ENCODE measurements at places on chromosomes 4 and X.

DNA sequence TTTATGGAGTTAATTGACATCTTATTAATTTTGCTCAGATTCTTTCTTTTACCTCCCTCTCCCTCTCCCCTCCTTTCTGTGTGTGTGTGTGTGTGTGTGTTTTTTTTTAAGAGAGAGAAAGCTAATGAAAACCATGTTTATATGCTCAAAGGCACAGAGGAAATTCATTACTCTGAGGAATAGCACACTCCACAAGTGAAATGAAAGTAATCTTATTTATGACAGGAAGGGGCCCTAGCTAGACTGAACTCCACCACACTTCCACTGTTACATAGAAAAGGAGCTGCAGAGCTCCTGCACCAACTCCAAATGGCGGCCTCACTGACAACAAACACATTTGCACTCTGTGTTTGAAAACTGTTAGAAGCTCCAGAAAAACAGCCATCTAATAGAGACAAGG, 150.6 kb downstream of the RASL11B start:
- DNase-seq, result peak; percentile 5

- peak; percentile 30 for DNase-seq
These were observed 8.6 kb upstream of the ZNF157 start for GRCh38 chrX:47361538-47362511.

DNA sequence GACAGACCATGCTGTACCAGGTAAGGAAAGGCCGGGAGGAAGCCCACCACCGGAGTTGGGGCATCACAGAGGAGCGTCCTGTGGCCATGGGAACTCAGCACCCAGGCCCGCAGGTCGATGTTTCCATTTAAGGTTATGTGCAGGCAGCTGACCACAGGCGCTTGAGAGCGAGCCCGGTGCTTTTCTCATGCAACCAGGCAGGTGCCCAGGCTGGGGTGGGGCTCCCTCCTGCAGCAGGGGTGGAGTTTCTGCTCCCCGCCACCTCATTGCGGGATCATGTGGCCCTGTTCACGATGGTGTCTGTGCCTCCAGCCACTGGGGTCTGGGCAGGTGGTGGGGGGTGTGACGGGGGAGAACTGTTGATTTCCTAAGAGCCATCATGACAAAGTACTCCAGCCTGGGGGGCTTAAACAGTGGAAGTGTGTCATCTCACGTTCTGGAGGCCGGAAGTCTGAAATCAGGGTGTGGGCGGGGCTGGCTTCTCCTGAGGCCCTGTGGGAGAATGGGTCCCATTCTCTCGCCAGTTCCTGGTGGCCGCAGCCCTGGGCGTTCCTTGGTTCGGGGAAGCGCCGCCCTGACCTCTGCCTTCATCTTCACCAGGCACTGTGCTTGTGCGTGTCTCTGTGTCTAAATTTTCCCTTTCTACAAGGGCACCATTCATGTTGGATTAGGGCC, 60.9 kb downstream of the CPZ start:
- DNase-seq, result no peak

- DNase-seq, result no peak
These were observed 8.7 kb downstream of the RHOH start for GRCh38 chr4:40205259-40206198.

- no peak for DNase-seq
These were observed 20.0 kb downstream of the EMCN start for GRCh38 chr4:100497791-100498190.

DNA sequence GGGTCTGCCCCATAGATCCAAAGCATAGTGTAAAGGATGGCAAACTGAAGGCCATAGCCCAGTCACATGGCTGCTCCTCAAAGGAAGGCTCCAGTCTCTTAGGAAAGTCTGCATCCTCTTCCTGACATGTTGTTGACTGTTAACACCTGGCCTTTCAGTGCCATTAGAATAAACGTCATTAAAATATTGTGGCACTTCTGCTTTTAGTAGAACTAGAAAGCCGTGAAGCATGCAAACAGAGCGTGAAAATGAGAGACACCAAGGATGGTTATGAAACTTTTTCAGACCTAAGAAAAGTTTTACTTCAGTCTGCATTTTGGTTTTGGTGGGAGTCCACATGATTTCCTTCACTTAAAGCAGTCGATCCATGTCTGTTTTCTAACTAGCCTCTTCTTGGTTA, 41.1 kb upstream of the AFF2 start:
- DNase-seq, result no peak

GRCh38 chr4:147821555-147821954, 89.7 kb downstream of the ARHGAP10 start:
- DNase-seq, result no peak

DNA sequence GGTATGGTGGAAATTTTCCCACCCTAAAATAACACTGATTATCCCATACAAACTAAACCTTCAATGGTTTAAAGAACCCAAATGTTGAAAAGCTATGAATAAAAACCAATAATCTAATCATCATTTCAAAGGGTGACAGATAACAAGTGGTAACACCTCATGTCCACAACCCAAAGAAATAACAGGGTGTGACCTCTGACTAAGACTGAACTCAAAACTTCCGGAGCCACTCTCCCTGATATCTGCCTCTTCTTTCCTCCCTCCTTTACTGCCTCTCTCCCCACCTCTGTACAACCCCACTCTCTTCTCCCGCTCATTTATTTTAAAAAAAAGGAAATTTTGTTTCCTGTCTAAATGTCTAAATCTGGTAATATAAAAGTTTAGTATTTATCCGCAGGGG, 11.5 kb downstream of the FBXW7 start:
- DNase-seq, result no peak

GRCh38 chr4:146550161-146550560, 28.4 kb upstream of the SLC10A7 start:
- no peak for DNase-seq

DNA sequence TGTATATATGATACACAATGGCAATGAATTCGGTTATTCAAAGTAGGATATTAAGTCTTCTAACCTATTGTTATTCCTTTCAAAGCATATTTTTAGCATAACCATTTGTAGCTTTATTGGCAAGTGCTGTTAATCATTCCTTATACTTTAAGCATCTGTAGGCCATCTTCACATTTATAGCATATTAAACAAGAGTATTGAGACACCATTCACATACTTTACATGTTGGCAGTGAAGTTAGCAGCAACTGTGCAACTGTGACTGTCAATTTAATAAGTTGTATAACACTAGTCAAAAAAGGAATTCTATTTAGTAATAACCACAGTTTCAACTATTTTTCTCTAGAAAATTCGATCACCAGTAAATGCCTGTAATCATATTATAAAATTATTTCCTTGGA, 107.3 kb upstream of the MYOZ2 start:
- no peak for DNase-seq

DNA sequence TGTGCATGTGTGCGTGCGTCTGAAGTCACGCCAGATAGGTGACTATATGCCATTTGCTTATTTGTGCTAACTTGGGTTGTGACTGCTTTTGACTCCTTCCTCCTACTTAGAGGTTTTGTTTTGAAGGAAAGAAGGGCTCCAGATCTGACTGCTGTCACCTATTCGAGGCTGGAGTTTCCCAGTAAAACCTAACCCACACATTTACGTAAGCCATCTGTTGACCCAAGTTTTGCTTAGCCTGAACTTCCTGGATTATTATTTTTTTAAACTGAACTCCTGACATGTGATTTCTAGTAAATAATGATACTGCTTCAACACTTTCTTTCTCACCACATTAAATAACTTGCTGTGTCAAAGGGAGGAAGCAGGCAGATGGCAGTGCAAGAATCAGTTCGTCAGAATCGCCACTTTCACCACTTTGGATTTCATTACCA, 41.5 kb downstream of the DTHD1 start:
- DNase-seq, result peak; percentile 83

DNA sequence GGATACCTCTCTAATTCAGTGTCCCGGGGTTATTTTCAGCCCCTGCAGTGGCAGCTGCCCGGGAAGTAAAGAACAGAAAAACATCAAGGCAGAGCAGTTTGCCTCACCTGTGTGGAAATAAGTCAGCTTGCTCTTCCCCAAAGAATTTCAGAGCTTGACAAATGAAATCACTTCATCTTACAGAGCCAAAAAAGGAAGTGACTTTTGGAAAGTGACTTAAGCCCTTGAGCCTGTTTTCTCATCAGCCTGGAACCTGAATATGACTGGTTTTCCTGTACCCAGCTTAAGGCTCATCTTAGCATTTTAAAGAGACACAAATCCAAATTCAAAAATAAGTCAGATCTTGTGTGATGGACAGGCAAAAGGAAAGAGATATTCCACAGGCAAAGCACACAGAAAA, 211.6 kb downstream of the RCHY1 start:
- DNase-seq, result no peak

- no peak for DNase-seq
These were observed 8.4 kb downstream of the ATP10D start for GRCh38 chr4:47493238-47494123.

GRCh38 chrX:10111364-10112148, 45.2 kb upstream of the CLCN4 start:
- peak; percentile 84 for DNase-seq

GRCh38 chr4:26766141-26766540, 94.5 kb upstream of the STIM2 start:
- no peak for DNase-seq

DNA sequence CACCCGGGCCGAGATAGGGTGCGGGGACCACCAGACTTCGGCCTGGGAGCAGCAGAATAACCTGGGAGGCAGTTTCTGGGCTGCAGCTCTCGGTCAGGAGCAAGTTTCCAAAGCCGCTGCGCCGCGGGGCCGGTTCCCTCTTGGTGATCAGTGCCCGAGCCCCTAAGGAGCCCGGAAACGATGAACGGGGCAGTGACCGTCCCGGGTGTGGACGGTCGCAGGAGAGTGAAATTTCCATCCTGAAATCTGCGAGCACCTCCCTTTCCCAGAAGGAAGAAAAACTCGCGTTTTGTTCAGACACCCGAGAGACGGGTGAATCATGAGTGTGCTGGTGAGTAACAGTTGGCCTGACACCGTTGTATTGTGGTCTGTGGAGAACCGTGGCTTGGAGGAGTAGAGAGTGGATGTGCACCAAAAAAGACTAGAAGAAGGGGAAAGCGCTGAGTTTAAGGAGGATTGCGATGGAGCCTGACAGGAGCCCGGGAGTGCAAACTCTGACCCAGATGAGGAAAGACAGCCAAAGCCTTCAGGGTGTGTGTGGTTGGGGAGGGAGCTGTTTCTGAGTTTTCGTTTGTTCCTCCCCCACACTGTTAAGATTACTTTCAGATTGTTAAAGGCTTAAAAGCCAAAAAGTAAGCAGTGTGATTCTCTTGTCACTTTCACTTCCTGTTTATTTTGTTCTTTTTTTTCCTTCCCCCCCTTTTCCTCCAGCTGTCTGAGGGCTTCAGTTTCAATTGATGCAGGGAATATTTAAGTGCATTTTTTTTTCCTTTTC, 828 bp downstream of the MCUB start:
- DNase-seq, result peak; percentile 46

DNA sequence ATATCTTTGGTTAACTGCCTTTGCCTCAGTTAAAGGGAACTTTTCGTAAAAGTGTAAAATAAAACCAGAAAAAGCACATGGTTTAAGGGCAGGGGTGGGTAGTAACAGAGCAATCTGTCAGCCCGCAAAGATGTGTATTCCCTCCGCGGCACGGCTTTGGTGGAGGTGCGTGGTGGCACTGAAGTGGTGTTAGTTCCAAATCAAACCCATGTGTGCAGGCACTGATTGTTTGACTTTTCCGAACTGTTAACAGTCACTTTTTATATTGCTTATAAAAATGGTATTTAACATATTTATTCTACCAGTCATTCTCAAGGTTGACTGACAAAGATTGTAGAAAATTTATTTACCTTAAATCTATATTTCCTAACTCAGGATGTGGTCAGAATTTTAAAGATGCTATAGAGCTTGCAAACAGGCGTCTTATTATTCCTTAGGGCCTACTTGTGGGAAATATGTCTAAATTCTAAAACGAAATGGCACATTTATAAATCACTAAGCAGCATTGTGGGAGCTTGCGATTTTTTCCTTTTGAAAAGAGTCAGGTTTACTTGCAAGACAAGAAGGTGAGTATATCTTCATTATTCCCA, 272.7 kb upstream of the PCDH18 start:
- DNase-seq, result no peak

DNA sequence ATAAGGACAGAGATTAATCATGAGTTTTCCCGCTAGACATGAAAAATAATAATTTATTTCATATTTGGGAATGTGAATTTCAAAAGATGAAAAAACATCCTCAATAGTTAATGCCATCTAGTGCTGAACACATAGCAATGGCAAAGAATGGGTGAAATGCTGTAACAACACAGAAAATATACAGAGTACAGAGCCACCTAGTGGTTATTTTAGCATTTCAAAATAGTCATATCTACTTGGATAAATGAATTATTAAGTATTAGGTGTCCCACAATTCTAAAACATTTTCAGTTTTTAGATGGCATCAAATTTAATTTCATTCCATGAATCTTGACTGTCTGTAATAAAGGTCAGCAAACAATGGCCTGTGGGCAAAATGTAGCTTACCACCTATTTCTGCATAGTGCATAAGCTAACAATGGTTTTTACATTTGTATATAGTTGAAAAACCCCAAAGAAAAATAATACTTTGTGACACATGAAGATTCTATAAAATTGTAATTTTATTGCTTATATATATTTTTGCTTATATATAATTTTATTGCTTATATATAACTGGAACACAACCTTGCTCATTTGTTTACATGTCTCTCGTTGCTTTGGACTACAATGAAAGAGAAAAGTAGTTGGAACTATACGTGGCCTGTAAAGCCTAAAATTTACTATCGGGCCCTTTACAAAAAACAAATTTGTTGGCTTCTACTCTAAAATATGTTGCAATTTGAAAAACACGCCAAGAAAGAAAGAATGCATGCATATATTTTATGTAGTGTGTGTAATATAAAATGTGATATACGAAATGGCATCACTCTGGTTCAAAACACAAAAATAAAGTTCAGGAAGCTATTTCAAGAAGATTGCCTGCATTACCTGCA, 99.1 kb upstream of the FAM47C start:
- no peak for DNase-seq

- DNase-seq, result no peak
These were observed 8.7 kb upstream of the SHOX start for GRCh38 chrX:621705-622503.

GRCh38 chr4:182730791-182731190, 186.4 kb downstream of the DCTD start:
- DNase-seq, result no peak

DNA sequence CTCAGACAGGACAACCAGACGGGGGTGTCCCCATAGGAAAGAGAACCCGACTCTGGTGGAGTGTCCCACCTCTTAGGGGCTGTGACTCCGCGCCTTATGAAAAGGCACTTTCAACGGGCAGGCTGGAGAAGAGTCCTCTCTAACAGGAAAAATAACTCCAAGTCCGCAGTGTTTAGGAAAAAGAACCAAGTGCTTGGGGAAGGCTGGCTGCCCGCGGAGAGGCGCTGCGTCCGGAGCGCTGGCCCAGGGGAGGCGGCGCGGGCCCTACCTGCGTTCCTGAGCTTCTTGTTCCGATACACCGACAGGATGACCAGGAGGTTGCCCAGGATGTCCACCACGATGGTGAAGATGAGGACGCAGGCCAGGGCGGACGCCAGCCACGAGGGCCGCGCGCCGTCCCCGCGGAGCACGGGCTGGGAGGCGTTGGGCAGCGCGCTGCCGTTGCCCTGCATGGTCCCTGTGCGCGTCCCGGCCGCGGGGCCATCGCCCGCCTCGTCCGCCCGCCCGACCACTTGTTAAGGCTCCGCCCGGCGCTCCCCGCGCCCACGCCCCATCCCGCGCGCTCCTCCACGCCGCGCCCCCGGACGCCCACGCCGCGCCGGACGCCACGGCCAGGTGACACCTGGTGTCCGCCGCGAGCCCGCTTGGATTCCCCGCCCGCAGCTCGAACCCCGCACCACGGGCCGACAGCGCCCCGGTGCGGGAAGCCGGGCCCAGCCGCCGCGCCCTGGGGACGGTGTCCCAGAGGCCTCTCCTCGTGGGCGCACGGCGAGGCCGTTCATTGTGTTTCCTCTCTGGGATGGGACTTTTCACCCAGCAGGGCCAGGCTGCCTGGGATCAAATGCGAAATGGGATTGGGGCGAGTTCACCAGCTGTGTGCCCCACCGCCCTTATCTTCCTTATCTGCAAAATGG, at the start of gene MTNR1A:
TSS of gene MTNR1A (minus strand) at position 654 of the 914 bp plus-strand sequence. CDS start at position 452, 202 bp downstream.
- no peak for DNase-seq
